Activated T-cell treated with anti-CD3 and anti-CD28 coated beads for 24 hours (primary cell): ENCODE measurements at places on chromosomes 13 and 19.
A peak's percentile ranks its signal among the peaks of the same experiment; 100 is the strongest.

GRCh38 chr13:40047322-40047771, 391.9 kb downstream of the COG6 start:
- DNase-seq, result no peak

DNA sequence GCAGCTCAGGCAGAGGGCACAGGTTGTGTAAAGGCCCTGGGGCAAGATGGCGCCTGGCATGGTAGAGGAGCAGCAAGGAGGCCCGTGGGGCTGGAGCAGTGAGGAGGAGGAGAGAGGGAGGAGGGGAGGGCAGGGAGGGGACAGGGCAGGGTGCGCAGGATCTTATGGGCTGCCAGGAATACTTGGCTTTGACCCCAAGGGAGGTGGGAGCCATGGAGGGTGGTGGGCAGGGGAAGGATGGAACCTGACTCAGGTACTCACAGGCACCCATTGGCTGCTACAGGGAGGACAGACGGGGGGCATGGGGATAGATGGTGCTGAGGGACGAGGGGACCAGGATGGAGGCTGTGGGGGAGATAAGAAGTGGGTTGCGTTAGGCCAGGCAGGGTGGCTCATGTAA, 3.3 kb downstream of the TNFAIP8L1 start:
- no peak for DNase-seq

DNA sequence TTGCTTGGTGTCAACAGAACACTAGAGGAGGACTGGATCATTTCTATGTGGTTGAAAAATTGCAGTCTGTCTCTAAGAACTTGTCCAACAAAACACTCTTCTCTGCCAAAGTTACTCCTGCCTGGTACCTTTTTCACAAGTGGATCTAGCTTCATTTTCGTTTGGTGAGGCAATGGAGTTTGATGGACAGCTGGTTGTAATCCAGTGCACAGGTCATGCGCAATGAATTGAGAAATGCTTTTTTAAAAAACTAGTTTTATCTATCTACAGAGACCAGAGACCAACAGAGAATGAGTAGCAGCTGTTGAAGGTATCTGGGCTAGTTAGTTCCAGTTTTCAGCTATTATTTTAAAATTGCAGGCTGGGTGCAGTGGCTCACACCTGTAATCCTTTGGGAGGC, 12.0 kb upstream of the KBTBD6 start:
- DNase-seq, result no peak

- DNase-seq, result no peak
These were observed 128.2 kb downstream of the TBC1D4 start for GRCh38 chr13:75353781-75354193.

DNA sequence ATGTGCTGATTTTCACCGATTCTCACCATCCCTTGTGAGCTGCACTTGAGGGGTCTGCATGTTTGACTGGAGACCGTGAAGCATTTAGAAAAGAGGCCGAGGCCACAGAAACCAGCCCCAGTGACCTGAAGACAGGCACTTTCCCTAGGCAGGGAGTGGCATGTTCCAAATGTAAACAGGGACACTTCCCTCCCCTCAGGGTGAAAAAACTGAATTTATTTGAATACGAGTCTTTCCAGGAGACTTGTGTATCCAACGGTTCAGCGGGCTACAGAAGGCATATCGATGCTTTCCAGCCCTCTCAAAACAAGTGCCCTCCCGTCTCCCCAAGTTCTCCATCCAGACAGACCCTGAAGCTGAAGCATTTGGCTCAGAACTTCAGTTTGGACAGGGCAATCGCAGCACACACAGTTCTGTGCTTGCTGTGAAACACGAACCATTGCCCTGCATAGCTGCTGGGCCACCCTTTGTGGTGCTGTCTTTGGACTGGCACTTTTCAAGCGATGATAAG, 106.1 kb downstream of the ZIC5 start:
- no peak for DNase-seq

DNA sequence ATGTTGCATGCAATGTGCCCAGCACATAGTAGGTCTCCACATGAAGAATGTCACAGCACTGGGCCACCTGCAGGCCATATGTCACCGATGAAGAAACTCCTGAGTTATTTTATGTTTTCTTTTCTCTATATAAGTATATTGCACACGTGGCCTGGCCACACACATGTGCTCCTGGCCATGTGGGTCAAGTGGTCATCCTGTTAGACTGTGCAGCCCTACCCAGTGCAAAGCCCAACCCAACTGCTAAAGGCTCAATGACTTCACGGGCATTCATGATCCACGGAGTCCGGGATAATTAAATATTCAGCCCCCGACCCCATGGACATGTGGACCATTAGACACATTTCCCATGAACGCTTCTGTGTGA, 163.2 kb downstream of the TEX29 start:
- DNase-seq, result no peak

DNA sequence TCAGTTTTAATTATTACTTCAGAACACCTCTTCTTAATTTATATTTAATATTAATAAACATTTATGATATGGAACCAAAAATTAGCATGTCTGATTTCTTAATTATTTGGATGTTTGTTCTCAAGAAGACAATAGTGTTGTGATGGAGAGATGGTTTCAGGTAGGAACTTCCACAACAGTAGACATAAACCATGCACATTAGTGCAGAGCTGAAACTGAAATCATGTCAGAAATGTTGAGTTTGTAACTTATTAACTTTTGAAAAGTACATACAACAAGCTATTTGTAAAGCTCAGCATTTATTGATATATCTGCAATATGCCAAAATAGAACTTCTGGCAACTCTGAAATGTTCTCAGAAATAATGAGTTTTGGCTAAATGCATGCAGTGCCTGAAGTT, 11.8 kb upstream of the EDNRB start:
- no peak for DNase-seq

DNA sequence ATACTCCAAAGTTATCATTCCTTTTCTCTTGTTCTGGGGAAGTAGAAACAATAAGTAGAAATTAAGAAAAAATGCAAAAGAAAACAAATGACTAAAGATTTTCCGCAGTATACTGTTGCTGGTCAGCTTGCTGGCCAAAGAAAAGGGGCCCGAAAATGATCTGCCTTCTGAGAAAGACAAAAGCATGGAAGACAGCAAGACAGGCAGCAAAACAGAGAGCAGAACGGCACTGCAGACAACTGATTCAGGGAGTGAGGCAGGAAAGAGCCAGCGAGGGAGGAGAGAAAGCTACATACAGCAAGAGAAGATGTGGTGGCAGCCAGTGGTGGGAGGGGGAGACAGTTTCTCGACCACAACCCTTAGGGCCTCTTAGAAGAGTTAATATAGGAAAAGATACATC, 5.3 kb upstream of the DOCK9 start:
- DNase-seq, result no peak

DNA sequence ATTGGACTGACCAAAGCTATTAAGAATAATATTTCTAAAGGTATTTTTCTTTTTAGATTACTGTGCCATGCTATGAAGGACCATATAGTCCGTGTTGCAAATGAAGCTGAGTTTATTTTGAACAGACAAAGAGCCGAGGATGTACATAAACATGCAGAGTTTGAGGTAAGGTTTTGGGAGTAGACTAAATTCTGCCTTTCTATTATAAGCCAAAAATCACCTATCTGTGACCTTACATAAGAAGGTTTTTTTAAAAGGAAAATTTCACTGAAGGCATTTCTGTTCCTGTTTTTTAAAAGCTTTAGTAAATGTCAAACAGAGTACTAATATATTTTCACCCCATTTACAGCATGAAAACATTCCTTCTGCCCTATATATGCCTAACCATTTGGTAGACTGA, 127.4 kb downstream of the MAB21L1 start:
- DNase-seq, result no peak

GRCh38 chr13:46866150-46866549, 30.7 kb downstream of the HTR2A start:
- DNase-seq, result no peak

DNA sequence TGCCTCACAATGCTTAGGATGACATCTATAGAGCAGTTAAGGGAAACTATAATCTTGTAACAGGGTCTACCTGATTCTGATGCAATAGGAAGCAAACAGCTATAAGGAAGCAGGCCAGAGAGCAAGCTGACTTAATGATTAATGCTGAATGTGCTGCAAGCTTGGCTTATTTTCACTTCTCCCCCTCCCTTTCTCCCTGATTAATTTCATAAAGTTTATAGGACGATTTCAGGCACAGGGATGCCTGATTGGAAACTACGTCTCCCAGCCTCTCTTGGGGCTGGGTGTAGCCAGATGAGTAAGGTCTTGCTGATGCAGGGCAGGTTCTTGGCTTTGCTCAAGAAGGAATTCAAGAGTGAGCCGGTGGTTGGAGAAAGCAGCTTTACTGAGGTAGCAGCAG, 82.8 kb upstream of the MRI1 start:
- no peak for DNase-seq

GRCh38 chr13:58994777-58995176, 1169.0 kb downstream of the DIAPH3 start:
- DNase-seq, result no peak

- no peak for DNase-seq
These were observed 21.4 kb upstream of the LILRA2 start for GRCh38 chr19:54551950-54552912.

DNA sequence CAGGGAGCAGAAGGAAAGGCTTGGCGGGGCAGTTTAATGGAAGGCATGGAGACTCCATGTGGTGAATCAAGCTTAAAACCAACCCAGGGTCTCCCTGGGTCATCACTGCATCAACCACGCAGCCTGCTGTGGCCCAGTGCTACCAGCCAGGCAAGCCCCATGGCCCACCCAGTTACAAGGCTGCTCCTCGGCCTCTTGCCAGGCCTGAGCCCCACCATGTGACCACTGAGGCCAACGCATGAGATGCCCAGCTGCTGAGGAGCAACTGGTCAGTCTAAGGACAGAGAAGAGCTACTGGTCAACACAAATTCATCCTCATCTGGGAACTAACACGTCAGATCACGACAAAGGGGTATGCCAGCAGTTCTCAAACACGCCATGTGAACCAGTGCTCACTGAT, 15.4 kb upstream of the KPTN start:
- no peak for DNase-seq

GRCh38 chr13:111470933-111471332, 150.5 kb downstream of the TEX29 start:
- no peak for DNase-seq

GRCh38 chr13:50713523-50714248, 129.8 kb downstream of the DLEU7 start:
- DNase-seq, result peak; percentile 2

GRCh38 chr13:106061781-106062180, 473.7 kb downstream of the EFNB2 start:
- DNase-seq, result no peak

- DNase-seq, result no peak
These were observed 19.6 kb downstream of the ERICH6B start for GRCh38 chr13:45595965-45596364.

GRCh38 chr19:42066075-42066754, 3.8 kb downstream of the GRIK5 start:
- DNase-seq, result no peak

DNA sequence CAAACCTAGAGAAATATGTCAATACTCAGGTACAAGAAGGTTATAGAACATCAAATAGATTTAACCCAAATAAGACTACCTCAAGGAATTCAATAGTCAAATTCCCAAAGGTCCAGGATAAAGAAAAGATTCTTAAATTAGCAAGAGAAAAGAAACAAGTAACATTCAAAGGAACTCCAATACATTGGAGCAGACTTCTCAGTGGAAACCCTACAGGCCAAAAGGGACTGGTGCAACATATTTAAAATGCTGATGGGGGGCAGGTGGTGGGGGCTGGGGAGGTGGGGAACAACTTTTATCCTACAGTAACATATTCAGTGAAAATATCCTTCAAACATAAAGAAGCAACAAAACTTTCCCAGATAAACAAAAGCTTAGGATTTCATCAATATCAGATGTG, 23.1 kb downstream of the ITGBL1 start:
- DNase-seq, result no peak

DNA sequence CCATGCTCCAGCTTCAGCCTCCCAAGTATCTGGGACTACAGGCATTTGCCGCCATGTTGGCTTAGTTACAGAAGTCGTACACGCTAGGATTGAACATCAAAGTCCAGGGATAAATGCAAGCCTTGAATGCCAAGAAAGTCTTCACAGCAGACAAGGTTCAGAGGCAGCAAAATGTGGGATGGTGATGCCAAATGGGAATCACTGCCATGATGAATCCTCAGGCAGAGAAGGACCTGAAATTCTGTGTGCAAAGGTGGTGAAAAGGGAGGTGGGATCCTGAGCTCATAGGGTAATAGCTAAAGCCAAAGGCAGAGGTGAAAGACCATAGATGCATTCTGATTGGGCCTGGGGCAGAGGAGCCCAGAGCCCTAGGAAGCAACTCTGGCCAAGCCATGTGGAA, 79.3 kb upstream of the STK24 start:
- no peak for DNase-seq

DNA sequence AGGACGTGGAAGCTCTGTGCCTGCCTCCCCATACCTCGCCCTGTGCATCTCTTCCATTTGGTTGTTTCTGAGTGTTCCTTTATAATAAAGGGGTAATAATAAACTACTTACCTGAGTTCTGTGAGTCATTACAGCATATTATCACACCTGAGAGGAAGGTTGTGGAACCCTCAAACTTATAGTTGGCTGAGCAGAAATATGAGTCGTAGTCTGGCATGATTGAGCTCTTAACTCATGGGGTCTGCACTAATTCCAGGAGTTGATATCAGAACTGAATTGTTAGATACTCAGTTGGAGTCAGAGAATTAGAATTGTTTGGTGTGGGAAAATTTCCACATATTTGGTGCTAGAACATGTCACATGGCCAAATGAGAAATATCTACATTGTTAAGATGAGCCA, 52.4 kb upstream of the HTR2A start:
- DNase-seq, result no peak

GRCh38 chr19:7895565-7895964, 7.3 kb downstream of the LRRC8E start:
- no peak for DNase-seq

DNA sequence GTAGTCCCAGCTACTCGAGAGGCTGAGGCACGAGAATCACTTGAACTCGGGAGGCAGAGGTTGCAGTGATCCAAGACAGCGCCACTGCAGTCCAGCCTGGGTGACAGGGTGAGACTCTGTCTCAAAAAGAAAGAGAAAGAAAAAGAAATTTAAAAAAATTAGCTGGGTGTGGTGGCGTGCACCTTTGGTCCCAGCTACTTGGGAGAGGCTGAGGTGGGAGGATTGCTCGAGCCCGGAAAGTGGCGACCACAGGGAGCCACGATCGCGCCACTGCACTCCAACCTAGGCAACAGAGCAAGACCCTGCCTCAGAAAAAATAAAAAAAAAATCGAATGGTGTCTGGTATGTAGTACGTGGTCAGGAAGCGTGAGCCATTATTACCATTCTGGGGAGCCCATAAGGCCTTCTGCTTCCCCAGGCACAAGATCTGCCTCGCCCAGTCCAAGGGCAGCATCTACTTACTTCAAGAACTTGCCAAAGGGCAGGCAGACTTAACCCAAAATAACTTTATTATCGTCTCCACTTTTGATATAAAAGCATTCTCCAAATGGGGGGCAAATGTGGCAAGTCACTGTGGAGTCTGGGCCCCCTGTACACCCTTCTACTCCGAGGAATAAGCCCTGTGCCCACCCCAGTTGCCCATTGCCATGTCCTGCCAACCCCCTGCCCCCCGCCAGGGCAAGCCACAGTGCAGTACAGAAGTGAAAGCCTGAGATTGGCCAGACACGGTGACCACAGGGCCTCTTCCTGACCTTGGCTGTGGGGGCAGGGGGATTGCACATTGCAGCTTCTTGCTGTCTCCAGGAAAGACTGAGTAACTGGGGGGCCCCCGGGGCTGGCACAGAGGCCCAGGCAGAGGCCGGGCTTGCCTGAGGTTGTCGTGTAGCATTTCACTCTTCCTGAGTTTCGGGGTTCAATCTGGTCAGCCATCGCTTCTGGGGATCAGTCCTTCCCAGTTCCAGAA, 12.6 kb downstream of the CCL25 start:
- DNase-seq, result no peak
